ENCODE measurements at places on chromosomes 2 and 18.

DNA sequence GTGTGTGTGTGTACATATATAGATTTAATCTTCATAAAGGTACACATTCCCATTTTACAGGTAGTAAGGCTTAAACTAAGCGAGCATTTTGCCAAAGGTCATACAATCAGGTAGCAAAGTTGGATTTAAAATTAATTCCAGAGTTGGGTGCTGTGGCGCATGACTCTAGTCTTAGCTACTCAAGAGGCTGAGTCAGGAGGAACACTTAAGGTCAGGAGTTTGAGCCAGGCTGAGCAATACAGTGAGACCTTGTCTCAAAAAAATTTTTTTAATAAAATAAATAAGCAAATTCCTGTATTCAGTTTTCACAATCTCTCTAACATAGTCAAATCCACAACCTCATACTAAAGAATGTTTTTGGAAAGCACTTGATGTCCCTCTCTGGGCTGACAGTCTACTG lies 111.5 kb upstream of the LDLRAD4 start:
- no peak overlapping the region for H3K4me3 ChIP-seq
- no peak overlapping the region for H3K27ac ChIP-seq
- peaks cover 84% of the 10 kb centered on the region for H3K36me3 ChIP-seq
- DNase-seq, result no peak
- no peaks in the 10 kb centered on the region for H3K27me3 ChIP-seq
- H3K4me1 ChIP-seq, result no peaks in the 10 kb centered on the region

- H3K4me1 ChIP-seq, result no peaks in the 10 kb centered on the region
- H3K27me3 ChIP-seq, result no peaks in the 10 kb centered on the region
- DNase-seq, result no peak
- H3K4me3 ChIP-seq, result no peak overlapping the region
- no peaks in the 10 kb centered on the region for H3K36me3 ChIP-seq
Observed at GRCh38 chr2:72183016-72183415, 35.4 kb upstream of the CYP26B1 start.

DNA sequence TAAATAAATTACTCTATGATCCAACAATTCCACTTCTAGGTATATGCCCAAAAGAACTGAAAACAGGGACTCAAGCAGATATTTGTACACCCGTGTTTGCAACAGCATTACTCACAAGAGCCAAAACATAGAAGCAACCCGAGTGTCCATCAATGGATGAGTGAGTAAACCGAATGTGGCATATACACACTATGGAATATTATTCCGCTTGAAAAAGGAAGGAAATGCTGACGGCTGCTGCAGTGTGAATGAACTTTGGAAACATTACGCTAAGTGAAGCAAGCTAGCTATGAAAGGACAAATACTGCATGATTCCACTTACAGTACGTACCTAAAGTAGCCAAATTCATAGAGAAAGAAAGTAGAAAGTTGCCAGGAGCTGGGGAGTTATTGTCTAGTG lies 32.2 kb downstream of the MREG start:
- H3K27me3 ChIP-seq, result no peaks in the 10 kb centered on the region
- DNase-seq, result no peak
- no peak overlapping the region for H3K27ac ChIP-seq
- H3K36me3 ChIP-seq, result no peaks in the 10 kb centered on the region
- no peaks in the 10 kb centered on the region for H3K4me1 ChIP-seq

DNA sequence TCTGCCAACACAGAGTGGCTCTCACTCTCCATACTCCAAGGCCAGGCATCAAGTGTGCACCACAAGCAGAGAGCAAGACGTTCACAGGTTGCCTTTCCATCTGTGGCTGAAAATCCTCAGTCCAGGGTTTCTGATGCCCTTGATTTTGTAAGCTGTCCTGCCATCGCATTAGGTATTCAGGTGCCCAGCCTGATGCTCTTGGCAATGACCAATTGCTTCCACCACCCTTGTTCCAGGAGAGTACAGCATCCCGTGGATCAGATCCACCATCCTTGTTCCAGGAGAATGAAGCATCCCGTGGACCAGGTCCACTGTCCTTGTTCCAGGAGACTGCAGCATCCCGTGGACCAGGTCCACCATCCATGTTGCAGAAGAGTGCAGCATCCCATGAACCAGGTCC lies 133.4 kb upstream of the GPC1 start:
- no peaks in the 10 kb centered on the region for H3K4me1 ChIP-seq
- H3K36me3 ChIP-seq, result no peaks in the 10 kb centered on the region
- H3K4me3 ChIP-seq, result no peak overlapping the region
- no peaks in the 10 kb centered on the region for H3K27me3 ChIP-seq
- DNase-seq, result no peak
- H3K27ac ChIP-seq, result no peak overlapping the region

DNA sequence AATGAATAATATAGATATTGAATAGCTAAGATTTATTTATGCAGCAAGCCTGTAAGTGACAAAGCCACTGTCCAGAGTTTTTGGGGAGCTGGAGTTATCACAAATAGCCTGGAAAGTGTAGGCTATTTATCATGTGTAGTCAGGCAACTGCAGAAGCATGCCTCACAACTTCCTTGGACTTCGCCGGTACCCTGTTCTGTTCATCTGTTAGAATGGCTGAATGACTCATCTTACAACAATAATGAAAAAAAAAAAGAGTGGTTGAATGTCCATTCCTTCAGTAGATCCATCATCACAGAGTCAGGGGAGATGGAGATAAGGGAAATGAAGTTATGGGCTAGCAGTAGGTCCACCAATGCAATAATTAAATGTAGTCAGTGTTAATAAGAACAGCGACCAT lies 24.0 kb upstream of the ATP5MC3 start:
- peaks cover 7% of the 10 kb centered on the region for H3K4me1 ChIP-seq
- H3K4me3 ChIP-seq, result no peak overlapping the region
- DNase-seq, result no peak
- H3K36me3 ChIP-seq, result no peaks in the 10 kb centered on the region
- H3K27me3 ChIP-seq, result no peaks in the 10 kb centered on the region
- H3K27ac ChIP-seq, result no peak overlapping the region

- H3K27ac ChIP-seq, result no peak overlapping the region
- no peaks in the 10 kb centered on the region for H3K27me3 ChIP-seq
- peaks cover 16% of the 10 kb centered on the region for H3K4me1 ChIP-seq
- peak; percentile 46 for DNase-seq
Observed at GRCh38 chr2:54047091-54047490, 68.3 kb upstream of the ACYP2 start.

DNA sequence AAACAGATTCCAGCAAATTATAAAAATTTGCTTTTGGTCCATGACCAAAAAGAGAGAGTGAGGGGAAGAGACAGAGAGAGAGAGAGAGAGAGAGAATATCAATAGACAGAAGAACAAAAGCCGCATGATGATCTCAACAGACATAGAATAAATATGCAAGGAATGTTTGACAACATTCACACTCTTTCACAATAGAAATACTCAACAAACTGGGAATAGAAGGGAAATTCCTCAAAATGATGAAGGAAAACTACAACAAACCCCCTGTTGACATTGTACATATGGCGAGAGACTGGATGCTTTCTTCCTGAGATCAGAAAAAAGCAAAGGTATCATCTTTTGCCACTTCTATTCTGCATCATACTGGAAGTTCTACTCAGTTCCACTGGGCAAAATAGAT lies 309.7 kb downstream of the RAD51AP2 start:
- no peaks in the 10 kb centered on the region for H3K36me3 ChIP-seq
- no peaks in the 10 kb centered on the region for H3K27me3 ChIP-seq
- no peak for DNase-seq
- no peak overlapping the region for H3K27ac ChIP-seq

DNA sequence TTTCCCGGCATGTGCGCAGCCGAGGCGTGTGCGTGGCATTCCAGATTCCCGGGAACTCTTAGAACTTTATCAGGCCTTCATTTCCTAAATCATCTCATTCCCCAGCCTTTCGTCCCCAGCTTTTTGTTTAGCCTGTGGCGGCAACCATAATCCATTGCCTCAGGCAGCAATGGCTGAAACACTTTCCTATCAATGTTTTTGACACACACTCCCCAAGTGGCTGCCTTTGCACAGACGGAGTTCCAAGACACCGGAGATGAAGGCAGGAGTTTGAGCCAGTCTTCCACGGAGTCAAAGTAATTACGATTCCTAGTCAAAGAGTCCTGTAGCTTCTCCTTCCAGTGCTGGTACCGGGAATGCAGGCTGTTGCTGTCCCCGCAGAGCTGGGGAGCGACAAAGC lies 64.8 kb downstream of the KCNG2 start:
- no peaks in the 10 kb centered on the region for H3K27me3 ChIP-seq
- no peak for DNase-seq
- H3K4me1 ChIP-seq, result no peaks in the 10 kb centered on the region
